ENCODE measurements at places on chromosomes 13 and 19. TPM values are rescaled to one million over a fixed set of nuclear protein-coding genes. Genes with fewer than 3 reads are reported as not detected.

The NTF4 gene
- not detected for total RNA-seq

The GPR12 gene
- not detected for total RNA-seq

The PSG6 gene
- not detected for total RNA-seq

The MISP gene
- 0.05 TPM for total RNA-seq

The ZIC5 gene
- under 0.01 TPM for total RNA-seq

- peak; percentile 71 for DNase-seq
These were observed 10.2 kb downstream of the OXGR1 start for GRCh38 chr13:96984051-96984508.

GRCh38 chr19:31289976-31290375 is 59.3 kb downstream of the TSHZ3 start:
- DNase-seq: no peak

DNA sequence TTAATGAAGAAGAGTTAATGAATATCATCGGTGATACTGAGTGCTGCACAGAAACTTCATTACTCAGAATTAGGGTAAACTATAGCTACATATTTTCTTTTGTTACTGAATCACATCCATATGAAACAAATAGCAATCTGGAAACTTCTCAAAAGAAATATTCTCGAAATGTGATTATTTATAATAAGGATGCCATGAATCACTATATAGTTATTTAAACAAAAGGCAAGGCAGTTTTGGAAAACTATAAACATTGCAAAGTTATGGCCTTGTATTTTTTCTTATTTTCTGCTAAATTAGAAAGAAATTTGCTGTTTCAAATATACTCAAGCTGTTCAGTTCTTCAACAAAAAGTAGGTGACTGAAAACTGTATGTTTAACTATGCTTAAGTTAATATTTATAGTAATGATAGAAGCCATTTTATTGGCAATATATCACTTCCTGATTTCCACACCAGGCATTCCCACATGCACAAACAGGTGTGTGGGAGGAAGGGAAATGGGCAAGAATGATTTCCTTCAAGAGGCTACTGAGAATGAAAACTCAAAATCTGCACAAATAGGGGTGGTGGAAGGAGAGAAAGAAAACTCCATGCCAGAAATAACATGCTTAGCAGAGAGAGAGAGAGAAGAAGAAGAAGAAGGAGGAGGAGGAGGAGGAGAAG is 74.5 kb upstream of the FRY start:
- no peak for DNase-seq

DNA sequence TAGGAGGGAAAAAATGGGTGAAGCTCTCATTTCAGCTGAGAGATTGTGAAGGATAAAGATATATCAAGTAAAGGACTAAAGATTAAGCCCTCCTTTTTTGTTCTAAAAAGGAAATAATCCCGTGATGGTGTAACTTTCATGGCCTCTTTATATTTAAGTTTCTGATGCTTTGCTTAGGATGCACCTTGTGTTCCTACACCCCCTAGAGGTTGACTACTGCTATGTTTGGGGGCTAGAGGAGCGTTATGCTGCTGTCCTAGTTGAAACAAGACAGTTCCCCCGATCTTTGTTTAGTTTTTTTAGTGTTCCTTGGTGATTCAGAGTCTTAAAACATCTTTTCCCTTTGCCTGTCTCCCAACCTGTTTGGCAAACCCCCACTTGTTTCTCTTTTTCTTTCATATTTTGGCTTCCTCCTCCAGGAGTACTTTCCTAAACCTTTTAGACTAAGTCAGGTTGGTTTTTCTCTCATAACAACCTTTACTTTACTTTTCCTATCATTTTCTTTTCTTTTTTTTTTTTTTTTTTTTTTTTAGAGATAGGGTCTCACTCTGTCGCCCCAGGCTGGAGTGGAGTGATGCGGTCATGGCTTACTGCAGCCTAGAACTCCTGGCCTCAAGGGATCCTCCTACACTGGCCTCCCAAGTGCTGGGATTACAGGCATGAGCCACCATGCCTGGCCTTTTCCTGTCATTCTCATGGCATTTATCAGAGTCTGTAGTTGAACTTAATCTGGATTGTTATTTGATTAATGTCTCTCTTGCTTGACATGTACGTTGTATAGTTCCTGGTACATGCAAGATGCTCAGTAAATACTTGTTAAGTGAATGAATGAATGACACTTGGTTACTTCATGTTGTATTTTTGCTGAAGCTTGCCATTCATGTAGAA is 2.8 kb downstream of the UBA2 start:
- DNase-seq: peak; percentile 82

DNA sequence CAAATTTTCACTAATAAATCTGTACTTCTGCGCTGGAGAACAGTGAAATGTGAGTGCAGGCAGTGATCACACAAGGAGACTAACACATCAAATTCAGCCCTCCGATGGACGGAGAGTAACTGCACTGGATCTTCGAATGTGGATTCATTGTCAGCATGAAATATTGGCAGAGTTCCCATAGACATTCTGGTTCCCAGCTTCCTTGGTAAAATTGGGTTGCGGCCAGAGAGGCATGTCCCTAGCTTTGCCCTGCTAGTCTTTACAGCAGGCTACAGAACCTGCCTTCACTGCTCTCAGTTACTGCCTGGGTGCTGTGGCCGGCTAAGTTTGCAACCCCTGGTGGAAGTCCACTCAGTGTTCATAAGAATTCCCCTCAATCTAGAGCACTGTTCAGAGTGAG is 32.3 kb upstream of the UQCRFS1 start:
- no peak for DNase-seq

DNA sequence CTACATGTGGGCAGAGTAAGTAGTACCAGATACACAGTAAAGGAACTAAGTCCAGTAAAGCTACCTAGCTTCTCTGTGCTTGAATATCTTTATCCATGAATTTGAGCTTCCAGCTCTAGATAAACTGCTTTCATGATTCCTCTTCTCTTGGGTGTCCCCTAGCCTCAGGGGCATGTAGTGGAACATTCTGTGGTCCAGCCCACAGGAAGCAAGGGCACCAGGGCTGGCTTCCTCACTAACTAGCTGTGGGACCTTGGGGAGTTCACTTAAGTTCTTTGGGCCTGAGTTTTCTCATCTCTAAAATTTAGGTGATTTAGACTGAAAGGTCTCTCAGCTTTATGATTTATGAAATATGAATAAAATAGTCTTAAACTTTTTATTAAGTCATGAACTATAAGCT is 185.7 kb downstream of the KATNAL1 start:
- DNase-seq: no peak

The ZNF446 gene
- total RNA-seq: 7.1 TPM

The GNG14 gene
- total RNA-seq: not detected

GRCh38 chr19:39232708-39233107 is 12.1 kb downstream of the IFNL3 start:
- no peak for DNase-seq

The CPAMD8 gene
- 2.0 TPM for total RNA-seq

DNA sequence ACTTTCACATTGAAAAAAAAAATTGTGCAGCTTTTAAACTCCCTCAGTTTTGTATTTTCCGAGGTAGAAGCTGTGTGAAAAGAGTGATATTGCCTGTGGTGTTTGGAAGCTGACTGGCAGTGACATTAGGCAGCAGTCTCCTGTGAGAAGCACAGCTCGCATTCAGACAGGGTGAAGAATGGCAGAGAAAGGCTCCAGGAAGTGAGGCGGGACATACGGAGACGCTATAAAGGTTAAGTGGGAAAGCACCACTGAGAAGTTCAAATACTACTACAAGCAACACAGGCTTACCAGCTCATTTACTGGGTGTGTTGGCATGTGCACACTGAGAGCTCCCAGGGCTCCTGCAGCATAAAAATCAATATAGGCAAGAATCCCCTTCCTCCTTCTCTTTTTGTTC is 88.4 kb downstream of the RXFP2 start:
- no peak for DNase-seq

The ZNF85 gene
- 9.7 TPM for total RNA-seq

DNA sequence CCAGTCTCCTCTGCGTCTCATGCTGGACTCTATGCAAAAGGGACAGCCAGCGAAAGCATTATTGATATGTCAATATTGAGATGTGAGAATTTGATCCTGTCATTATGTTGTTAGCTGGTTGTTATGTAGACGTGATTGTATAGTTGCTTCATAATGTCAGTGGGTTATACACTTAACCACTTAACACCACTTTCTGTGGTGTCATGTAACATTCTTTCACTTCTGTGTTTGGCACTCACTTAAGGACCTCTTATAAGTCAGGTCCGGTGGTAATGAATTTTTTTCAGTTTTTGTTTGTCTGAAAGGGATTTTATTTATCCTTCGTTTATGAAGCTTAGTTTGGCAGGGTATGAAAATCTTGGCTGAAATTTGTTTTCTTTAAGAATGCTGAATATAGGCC is 7.1 kb upstream of the SIGLEC7 start:
- no peak for DNase-seq

GRCh38 chr19:48445256-48445605 is 552 bp upstream of the GRWD1 start:
- DNase-seq: peak; percentile 93

DNA sequence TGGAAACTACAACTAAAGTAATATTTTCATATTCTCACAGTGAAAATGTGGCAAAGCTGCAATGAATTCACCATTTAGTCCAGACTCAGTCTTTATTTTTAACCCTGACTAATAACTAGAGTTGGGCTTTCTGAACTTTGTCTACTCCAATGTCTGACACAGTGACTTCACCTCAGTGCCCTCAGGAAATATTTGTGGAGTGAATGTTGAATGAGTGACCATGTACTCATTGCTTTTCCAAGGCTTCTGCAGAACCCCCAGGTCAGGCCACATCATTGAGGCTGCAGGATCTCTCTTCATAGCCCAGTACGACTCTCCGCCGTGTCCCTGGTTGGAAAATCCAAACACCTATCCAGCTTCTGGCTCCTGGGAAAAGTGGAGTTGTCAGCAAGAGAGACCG is 1.8 kb downstream of the ZNF175 start:
- peak; percentile 72 for DNase-seq

The KIR2DL3 gene
- not detected for total RNA-seq

- no peak for DNase-seq
These were observed 5.4 kb upstream of the EPN1 start for GRCh38 chr19:55669418-55670279.

DNA sequence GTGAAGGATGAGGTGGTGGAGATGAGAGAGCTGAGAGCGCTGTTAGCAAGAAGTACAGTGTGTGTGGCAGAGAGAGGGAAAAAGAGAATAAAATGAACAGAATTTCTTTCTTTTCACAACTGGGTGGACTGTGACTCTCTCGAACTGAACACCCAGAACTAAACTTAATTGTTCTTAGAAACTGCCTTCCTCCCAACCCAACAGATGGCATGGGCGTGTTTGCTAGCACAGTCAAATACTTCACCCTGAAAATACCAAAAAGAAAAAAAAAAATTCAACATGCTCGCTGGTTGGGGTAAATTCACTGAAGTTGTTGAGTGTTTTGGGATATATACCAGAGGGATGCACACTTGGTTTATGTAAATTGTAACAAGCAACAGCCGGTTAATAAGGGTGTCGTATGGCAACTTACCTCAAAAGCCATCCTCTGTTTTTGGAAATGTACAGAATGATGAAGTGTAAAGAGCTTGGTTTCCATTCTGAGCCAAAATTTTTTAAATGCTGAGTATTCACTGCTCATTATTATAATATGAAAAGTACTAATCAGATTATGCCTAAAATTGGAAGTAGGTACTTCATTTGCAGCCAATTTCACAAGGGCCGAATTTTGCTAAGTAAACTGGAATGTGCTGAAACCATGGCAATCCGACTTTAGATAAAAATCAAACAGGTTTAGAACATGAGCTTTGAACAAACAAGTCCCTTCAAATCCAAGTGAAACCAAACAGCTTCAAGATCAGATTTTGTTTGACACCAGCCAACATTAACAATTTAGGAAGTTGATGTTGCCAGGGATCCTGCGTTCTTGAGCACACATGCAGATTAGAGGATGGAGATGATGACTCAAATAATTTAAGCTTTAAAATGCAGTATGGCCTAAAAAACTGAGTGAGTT is 115.8 kb downstream of the ZIC5 start:
- no peak for DNase-seq

The C19orf67 gene
- total RNA-seq: not detected

DNA sequence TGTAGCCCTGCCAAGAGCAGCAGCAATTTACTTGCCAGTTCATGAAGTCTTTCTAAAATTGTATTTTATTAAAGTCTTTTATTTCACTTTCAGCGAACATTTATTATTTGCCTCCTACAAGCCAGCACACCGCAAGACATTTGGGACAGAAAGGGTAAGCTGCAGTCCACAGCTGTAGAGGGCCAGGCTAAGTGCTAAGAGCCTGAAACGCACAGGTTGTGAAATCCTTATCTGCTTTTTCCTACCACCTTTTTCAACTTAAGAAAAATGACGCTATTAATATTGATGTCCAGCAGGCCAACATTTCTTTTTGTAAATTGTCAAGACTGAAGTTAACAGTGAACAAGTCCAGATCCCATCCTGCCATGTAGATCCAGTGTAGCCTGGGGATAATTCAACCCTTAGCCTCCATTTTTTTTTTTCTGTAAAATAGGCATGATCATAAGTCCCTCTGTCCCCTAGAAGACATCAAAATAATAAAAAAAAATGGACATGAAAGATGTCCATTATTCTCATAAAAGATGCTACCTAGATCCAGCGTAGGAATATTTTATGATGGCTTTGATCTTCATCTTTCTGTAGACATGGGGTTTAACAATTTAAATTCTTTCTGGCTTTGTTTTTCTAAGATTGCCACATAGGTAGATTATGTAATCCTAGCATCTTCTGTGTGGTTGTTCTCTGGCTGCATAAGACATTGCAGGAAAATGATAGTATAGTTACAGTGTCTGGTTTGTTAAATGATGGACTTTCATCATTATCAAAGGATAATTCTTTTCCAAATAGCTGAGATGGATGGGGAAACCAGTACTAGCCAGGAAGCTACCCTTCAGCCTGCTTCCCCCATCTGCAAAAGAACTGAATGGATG is 128.4 kb downstream of the SHISA2 start:
- no peak for DNase-seq

DNA sequence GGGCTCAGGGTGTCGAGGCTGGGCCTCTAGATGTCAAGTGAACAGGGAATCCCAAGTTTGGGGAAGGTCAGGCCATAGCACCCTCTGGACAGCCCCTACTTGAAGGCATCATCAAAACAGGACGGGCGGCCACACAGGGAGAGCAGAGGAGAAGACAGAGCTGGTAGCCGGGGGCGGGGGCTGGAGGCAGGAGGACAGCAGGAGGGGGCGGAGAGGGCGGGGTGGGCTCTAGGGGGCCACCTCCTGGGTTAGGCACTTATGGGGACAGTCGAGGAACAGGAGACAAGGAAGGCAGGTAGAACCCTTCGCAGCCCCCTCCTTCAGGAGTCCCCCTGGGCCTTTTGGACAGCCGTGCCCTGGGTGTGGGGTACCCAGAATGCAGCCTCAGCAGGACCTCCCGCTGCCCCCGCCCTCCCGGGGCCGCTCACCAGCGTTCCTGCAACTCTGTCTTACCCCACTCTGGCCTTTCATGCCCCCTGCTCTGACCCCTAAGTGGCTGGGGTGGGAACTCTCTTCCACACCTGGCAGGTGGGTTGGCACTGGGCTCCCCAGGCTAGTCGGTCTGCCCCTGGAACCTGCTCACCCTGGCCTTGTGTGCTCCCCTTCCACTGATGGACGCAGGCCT is 5.8 kb downstream of the SSBP4 start:
- no peak for DNase-seq

GRCh38 chr19:18796239-18796638 is 5.1 kb upstream of the COMP start:
- DNase-seq: no peak

GRCh38 chr13:70051531-70051930 is 56.1 kb upstream of the ATXN8OS start:
- no peak for DNase-seq
